ENCODE measurements at places on chromosomes 3 and 15.
A peak's percentile ranks its signal among the peaks of the same experiment; 100 is the strongest.

DNA sequence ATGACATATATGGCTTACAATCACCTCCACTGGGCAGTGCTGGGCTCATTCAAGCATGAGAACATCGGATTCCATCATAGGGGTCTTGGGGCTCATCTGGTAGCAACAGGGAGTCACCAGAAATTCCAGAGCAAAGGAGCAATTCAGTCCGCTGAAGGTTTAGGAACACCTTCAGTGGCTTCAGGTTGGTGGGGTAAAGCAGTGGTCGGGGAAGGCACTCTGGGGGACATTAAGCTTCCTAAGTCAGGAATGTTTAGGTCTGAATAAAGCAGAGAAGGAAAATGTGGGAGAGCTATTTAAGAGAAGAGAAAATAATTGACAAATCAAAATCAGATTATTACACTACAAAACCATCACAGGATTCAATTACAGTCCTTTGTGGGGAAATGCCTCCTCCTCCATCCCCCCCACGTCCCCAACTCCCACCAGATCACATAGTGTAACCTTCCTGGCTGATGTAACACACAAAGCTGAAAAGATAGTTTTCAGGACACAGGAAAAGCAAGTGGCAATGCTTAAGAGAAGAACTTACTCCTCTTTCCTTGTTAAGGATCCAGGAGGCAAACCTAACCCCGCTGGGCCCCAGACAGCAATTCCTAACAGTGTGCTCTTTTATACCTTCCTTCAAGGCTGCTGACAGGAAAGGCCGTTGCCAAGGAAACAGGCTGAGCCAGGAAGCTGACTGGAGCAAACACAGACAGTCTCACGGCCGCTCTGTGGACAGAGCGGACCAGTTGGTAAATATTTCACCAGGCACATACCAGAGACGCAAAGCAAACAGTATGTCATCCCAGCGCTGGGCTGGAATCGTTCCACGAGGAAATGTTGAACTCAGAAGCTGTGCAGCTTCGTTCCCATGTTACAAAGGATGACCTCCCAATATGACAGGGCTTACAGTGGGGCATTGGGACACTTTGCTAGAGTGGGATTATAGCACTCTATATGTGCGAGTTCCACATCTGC lies 57.5 kb upstream of the LMCD1 start:
- DNase-seq = peak; percentile 95

DNA sequence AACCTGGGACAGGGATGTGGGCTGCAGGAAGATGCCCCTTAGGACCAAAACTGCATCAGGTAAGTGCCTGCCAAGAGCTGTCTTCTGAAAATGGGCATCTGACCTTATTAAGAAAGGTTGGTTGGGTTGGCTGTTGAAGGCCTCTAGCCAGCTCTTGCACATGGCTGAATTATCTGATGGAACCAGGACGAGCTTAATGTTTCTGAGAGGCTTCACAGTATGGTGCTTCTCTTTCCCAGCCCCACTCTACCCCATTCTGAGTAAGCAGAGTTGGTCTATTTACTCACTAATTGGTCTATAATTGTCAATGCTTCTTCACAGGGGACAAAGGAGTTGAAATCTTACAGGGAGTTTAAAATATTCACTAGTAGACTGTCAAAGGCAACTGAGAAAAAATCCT lies 48.4 kb downstream of the DTWD1 start:
- DNase-seq = no peak

- DNase-seq = peak; percentile 65
These were observed 135.3 kb downstream of the FMN1 start for GRCh38 chr15:33059184-33059583.

DNA sequence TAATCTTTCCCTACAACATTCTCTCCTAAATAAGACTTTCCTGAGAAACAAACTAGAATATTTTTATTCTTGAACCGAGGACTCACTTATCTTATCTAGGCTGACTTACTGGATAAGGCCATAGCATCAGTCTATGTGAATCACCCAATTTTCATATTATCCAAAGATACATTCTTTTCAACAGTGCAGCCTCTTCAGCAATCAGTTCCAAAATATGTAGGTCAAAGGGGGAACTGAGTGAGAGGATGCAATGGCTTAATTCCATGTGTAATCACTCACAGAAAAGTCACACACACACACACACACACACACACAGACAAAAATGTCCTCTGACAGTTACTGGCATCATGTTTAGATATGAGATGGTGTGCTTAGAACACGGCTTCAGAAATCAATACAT lies 31.5 kb upstream of the MECOM start:
- no peak for DNase-seq

DNA sequence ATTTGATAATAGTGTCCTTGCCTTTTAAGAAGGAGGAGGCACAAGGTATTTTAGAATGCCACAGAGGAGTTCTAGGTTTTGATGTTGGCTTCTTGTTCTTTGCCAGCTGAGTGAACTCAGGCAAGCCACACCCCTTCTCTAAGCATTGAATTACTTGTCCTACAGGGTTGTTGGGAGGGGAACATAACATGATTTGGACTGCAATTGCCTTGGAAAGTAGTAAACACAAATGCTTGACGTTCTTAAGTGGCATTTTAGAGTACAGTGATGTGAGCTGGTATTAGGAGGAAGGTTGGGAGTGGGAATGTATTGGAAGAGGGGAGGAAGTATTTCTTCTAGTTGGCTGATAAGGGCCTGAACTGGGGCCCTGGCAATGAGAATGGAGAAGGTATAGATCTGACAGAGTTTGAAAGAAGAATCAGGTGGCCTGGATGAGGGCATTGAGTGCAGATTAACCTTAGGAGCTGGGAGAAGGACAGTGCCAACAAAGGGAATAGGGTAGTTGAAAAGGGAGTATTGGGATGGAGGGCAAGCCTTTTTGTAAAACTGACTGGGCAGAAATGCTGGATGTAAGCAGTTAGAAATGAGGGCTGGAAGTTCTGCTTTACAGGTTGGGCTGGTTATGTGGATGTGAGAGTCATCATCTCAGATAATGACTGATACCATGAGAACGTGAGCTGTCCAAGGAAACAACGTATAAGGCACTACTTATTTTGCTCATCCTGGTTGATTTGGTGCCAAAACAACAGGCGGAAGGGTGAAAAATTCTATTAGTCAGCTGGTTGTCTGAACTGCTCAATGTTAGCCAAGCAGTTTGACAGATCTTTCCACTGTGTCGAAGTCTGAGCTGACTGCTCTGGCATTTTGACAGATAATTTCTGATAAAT lies 16.7 kb downstream of the KAT2B start:
- DNase-seq = peak; percentile 47

- DNase-seq = no peak
These were observed 73.4 kb downstream of the CCK start for GRCh38 chr3:42192334-42193200.

DNA sequence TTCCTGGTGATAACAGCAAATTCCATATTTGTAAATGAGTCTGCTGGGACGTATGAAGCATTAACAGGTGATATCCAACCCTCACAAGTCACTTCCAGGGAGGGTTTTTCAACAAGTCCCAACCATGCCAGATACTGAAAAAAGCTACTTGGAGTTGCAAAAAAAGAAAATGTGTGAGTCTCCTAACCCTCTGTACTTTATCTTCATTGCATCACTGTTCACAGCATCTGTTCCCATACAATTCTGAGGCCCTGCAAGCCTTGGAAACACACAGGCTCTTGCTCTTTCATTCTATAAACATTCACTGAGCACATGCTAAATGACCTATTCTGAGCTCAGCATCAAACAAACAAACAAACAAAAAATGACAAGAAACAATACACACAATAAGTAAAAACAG lies 120.8 kb downstream of the RFTN1 start:
- DNase-seq = peak; percentile 41

GRCh38 chr3:77887611-77888010 lies 847.7 kb downstream of the ROBO2 start:
- no peak for DNase-seq

Measured in tongue (tissue), 3 donors.